Trophoblast cell (in vitro differentiated cells and primary cell): ENCODE measurements at places on chromosomes 7 and 10.

- DNase-seq: no peak
Measured at GRCh38 chr10:74640134-74640921, 186.1 kb upstream of the KAT6B start.

- peak; percentile 43 for DNase-seq
Measured at GRCh38 chr10:73263693-73264347, 11.4 kb upstream of the MRPS16 start.

- no peak for DNase-seq
Measured at GRCh38 chr10:81472927-81473470, 402.0 kb upstream of the NRG3 start.

- DNase-seq: no peak
Measured at GRCh38 chr7:37673523-37673922, 10.0 kb upstream of the GPR141 start.

GRCh38 chr7:121459148-121459547 lies 63.0 kb upstream of the FAM3C start:
- DNase-seq: no peak

GRCh38 chr10:48760983-48761382 lies 76.3 kb downstream of the WDFY4 start:
- no peak for DNase-seq
